ENCODE measurements at places on chromosomes 6 and 20. TPM values are rescaled to one million over a fixed set of nuclear protein-coding genes. Genes with fewer than 3 reads are reported as not detected.
A peak's percentile ranks its signal among the peaks of the same experiment; 100 is the strongest.

The CCM2L gene
- total RNA-seq, result 3.4 TPM

DNA sequence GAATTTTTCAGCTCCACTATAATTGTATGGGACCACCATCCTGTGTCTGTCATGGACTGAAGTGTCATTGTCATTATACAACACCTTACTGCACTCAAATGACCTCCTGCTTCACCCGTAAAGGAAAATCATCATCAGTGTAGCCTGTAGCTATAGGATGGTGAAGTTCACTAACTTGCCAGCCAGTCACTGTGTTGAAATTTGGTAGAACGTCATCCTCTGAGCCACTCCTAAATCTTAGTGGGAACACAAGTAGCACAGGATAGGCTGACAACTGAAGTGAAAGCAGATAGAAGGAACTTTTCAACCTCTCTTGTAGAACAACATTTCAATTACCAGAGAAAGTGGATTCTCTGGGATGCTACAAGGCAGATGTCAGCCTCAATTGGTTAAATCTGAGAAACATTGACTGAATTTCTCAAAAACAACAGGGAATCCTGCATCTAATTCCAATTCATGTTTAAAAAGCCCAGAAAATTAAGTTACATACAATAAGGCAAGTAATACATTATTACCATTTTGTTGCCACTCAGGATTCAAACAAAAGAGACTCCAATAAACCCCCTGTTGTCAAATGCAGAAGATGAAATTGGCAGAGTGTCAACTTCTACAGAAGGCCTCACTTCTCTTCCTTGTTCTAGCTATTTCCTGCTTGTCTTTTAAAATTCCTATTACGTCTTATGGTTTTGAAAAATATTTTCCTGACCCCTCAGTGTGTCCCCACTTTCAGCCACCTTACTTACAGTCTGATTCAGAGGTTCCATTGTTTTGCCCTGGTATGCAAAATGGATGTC is 647.9 kb upstream of the AGPAT4 start:
- H3K36me3 ChIP-seq, result no peaks in the 10 kb centered on the region
- H3K4me3 ChIP-seq, result no peak overlapping the region
- no peaks in the 10 kb centered on the region for H3K27me3 ChIP-seq

DNA sequence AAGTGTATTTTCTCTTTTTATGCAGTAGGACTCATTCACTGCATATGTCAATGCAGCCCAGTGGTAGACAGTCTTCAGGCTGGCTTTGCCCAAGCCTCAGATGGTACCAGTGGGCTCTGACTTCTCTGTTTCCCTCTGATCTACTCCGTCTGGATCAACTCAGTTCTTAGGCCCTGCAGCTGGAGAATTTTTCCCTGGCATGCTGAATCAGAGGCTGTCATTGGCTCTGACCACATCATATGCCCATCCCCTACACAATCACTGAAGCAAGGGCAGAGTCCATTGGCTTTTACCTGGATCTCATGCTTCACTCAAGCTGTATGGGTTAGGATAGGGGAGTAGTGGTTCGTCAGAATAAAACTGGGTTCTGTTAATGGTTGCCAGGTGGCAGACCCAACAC is 57.8 kb downstream of the KIZ start:
- H3K27ac ChIP-seq, result peak overlapping the region; percentile 86
- H3K36me3 ChIP-seq, result no peaks in the 10 kb centered on the region
- no peaks in the 10 kb centered on the region for H3K4me1 ChIP-seq
- H3K4me3 ChIP-seq, result no peak overlapping the region

GRCh38 chr6:149128489-149129145 is 188.9 kb upstream of the TAB2 start:
- H3K27ac ChIP-seq, result no peak overlapping the region
- no peaks in the 10 kb centered on the region for H3K36me3 ChIP-seq

GRCh38 chr6:80126657-80127345 is 20.3 kb downstream of the BCKDHB start:
- no peak for DNase-seq
- peaks cover 22% of the 10 kb centered on the region for H3K4me1 ChIP-seq
- no peaks in the 10 kb centered on the region for H3K27me3 ChIP-seq

DNA sequence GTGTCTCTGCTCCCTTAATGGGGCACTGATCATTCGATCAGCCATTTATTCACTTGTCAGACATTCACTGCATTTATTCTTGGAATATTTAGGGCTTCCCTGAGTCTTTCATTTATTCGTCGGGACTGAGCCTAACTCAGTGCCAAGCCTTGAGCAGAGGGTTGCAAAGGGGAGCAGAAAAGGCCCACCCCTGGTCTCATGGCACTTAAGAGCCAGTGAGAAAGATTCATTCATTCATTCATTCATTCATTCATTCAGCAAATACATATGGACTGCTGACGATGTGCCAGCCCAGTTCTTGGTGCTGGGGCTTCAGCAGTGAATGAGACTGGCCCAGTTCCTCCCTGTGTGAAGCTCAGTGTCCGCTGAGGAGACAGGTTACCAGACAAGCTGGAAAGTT is 36.6 kb downstream of the SIRPA start:
- no peak for DNase-seq
- H3K4me1 ChIP-seq, result peaks cover 36% of the 10 kb centered on the region
- H3K27me3 ChIP-seq, result no peaks in the 10 kb centered on the region
- H3K27ac ChIP-seq, result no peak overlapping the region

- H3K36me3 ChIP-seq, result no peaks in the 10 kb centered on the region
- H3K27me3 ChIP-seq, result no peaks in the 10 kb centered on the region
- no peaks in the 10 kb centered on the region for H3K4me1 ChIP-seq
- no peak overlapping the region for H3K4me3 ChIP-seq
Observed at GRCh38 chr20:9499126-9499899, 15.1 kb upstream of the LAMP5 start.

DNA sequence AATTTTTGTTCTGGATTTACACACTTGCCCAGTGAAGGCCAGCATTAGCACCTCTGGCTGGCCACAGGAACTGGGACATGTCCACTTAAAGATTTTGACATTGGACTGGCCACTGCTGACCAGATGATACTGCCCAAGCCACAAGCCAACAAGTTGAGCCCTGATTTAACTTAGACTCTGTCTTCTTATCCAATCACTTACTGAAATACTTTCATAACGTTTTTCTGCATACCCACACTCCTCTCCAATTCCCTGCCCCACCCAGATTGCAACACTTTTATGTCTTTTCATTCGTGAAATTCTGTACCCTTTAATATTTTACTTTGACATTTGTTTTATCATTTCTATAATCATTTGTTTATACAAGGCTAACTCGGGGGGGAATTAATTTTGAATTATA is 170.3 kb upstream of the TAB2 start:
- no peaks in the 10 kb centered on the region for H3K36me3 ChIP-seq
- no peak for DNase-seq
- H3K4me1 ChIP-seq, result no peaks in the 10 kb centered on the region
- no peak overlapping the region for H3K27ac ChIP-seq
- H3K4me3 ChIP-seq, result no peak overlapping the region
- no peaks in the 10 kb centered on the region for H3K27me3 ChIP-seq

Data from sigmoid colon (tissue), 7 donors.